ENCODE measurements at places on chromosomes 7 and 10.

DNA sequence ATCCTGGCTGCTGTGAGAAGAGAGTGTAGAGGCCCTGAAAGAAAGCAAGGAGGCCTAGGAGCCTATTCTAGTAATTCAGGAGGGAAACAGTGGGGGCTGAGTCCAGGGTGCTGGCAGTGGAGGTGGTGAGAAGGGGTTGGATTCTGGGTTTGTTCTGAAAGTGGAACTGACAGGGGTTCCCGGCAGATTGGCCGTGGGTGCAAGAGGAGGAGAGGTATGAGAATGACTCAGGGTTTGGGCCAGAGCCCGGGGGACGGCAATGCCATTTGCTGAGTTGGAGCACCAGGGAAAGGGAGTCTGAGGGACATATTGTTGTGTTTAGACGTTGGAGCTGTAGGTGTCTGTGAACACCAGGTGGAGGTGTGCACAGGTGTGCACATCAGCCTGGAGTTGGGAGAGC, 38.5 kb downstream of the NPTX2 start:
- no peak for DNase-seq

DNA sequence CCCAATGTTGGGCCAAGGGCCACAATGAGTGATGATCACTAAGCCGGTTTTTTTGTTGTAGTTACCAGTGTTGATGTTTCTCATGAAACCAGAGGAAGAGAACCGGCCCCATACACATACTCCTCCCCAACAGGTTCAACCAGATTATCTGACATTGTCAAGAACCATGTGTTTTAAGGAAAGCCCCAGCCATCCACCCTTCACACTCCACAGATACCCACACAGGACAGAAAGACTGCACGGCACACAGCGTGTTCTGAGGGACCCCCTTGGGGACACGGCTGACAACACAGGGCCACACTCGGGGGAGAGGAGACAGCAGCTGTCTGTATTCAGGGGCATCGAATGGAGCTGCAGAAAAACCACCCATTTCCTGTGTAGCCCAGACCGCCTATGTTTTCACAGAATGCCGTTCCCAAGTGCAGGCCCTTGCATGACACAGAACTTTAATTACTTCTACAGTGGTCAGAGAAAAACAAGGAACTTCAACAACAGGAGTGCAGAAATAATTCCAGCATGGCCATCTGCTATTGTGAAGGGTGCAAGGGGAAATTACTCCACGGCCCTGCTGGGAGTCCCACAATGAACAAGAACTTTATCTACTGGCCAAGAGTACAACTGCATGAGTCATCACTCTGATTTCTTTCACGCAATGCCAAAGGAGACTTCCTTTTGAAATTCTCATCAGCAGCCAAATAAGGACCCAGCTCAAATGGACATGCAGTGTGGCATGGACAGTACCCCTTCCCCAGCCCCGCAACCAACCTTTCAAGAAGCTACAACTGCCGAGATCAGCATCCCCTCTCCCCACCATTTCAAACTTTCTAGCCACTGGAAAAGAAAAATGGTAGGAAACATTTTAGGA, 2.3 kb downstream of the KLF6 start:
- peak; percentile 77 for DNase-seq

GRCh38 chr7:17401791-17402627, 103.6 kb downstream of the AHR start:
- DNase-seq = peak; percentile 24

- no peak for DNase-seq
These were observed 167.2 kb downstream of the EBF3 start for GRCh38 chr10:129796710-129797420.

DNA sequence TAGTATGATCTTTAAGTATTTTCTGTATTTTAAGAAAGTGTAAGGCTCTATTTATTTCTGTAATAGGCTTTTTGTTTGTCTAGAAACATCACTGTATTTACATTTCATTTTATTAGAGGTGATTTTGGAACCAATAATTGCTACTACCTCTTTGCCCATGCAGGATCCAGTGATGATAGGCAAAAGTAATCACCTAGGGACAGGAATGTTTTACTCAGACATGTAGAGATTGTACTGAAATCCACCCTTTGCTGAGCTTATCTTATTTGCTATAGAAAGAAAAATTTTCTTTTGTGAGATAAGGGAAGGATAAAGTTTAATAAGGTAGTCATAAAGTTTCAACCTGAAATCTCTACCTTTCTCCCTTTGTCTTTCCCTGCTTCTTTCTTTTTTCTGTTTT, 73.5 kb downstream of the MKLN1 start:
- DNase-seq = no peak

- no peak for DNase-seq
These were observed 104.7 kb upstream of the EEPD1 start for GRCh38 chr7:36048141-36048901.

GRCh38 chr10:96830511-96831199, 1.4 kb upstream of the LCOR start:
- DNase-seq = peak; percentile 76

DNA sequence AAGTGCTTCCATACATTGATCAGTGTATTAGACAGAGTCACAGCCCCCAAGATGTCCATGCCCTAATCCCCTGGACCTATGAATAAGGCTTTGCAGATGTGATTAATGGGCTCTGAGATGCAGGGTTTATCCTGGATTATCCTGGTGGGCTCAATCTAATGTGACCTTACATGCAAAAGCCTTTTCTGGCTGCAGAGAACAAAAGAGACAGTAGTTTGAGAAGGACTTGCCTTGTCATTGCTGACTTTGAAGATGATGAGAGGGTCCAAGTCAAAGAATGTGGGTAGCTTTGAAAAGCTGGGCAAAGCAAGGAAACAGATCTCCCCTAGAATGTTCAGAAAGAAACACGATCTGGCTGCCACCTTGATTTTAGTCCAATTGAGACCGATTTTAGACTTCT, 238.7 kb downstream of the CCSER2 start:
- DNase-seq = no peak

DNA sequence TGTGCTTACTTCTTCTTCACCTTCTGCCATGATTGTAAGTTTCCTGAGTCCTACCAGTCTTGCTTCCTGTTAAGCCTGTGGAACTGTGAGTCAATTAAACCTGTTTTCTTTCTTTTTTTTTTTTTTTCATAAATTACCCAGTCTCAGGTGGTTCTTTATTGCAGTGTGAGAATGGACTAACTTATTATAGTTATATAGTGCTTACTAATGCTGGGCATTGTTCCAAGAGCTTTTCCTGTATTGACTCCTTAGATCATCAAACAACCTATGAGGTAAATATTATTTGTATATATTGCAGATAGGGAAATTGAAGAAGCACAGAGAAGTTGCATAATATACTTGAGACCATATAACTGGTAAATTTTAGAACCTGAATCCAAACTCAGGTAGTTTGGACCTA, 98.1 kb downstream of the MBL2 start:
- DNase-seq = no peak

- no peak for DNase-seq
These were observed 19.4 kb downstream of the GATA3 start for GRCh38 chr10:8073691-8074416.

DNA sequence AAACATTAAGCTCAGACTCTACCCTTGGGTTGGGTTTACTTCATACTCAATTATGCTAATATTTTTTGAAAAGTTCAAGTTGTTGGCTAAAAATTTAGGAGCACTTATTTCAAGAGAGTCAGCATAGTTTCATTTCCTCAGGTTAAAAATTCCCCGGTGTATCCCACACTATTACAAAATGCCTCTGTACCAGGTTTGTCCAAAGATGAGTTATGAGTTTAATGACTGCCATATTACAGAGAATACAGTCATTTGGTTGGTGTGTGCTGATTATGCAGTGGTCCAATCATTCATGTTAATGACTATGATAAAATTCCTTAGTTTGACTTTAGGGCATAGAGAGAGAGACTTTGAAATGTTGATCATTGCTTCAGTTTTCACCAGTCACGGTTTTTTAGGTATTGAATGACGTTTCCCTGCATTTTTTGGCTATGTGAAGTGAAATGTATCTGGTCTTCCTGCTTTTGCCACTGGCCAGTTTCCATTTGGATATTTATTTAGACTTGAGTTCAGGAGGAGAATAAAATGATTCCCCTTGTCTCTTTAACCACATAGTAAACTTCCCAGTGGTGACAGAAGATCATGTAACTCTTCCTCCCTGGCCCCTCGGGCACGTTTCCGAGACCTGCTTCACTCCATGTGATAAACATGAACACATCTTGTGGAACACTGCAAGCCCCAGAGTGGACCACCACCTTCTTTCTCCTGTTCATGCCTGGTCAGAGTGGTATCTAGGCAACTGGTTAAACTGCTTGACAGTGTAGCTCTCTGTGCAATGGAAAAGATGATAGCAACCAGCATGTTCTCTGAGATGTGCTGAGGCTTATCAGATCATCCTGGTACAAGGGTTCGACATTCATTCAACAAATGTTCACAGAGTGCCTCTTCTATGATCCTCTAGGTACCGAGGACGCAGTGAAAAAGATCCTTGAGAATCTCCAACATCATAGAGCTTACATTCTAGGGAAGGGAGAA, 153.6 kb downstream of the CACNB2 start:
- no peak for DNase-seq

GRCh38 chr10:125033146-125033924, 91.4 kb downstream of the ZRANB1 start:
- DNase-seq = no peak

- DNase-seq = no peak
These were observed 260.8 kb upstream of the COBL start for GRCh38 chr7:51577390-51577789.

- DNase-seq = no peak
These were observed 82.5 kb downstream of the VWDE start for GRCh38 chr7:12320987-12321647.

Measured in GM13977 (cell line).